ENCODE measurements at places on chromosomes 5 and 9.

- DNase-seq = no peak
These were observed 29.3 kb upstream of the TARS1 start for GRCh38 chr5:33411498-33411897.

DNA sequence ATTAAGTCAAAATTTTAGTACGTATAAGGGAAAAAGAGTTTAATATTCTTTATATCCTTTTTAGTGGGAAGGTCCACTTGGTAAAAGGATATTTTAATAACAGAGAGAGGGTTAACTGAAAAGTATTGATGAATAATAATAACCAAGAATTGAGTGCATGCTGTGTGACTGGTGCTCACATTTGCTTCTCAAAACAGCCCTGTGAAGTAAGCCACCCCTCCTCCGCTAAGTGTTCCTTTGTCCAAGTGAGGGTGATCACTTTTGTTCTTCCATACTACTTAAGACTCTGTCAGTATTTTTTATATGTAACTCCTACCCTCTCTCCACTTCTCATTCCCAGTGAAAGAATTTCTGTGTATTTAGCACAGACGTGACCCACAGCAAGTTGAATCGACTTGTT is 51.5 kb downstream of the SLC44A1 start:
- DNase-seq = no peak

DNA sequence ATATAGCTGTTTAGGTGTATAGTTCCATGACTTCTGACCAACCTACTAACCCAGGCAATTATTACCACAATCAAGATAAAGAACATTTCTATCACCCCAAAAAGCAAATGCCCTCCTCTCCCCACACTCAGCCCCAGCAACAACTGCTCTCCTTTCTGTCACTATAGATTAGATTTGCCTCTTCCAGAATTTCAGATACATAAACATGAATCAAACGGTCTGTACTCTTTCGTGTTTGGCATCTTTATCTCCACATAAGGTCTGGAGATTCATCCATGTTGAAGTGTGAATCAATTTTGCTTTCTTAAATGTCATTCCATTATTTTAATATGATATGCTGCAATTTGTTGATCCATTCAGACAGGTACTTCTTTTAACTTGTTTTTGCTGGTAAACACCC is 10.5 kb upstream of the GCNT1 start:
- DNase-seq = no peak

DNA sequence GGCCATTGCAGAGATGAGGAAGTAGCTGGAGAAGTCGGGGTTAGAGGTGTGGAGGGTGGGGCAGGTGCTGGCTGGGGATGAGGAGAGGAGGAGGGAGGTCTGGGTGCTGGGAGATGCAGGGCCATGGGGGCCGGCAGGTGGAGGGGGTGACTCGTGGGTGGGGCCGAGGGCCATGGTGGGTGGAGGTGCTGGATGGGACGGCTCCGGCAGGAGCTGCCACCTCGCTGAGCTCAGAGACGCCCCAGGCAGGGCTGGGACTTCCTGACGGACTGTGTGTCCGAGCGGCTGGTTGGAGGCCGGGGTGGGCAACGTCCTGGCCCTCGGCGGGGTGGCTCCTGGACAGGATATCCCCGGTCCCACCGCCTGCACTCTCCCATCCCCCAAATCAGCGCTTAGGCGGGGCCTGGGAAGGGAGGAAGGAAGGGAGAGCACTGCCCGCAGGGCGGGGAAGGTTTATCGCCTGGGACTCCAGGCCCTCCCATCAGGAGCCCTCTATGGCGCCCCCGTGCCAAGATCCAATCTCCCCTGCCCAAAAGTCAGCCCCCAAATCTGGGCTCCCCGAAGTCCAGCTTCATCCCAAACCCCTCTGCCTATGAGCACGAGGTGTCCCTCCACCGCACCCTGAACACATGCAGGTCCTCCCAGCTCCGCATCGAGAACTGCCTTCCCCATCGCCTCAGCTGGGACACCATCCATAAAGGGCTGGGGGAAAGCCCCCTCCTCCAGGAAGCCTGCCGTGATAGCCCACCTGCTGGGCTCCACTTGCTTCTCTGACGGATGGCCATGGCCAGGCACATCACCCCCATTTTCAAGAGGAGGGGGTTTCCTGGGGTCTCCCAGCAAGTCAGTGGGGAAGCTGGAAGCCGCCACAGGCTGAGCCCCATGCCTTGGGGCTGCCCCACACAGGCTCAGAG is 58.3 kb upstream of the NOTCH1 start:
- no peak for DNase-seq

GRCh38 chr5:124056991-124057723 is 545.2 kb downstream of the CSNK1G3 start:
- peak; percentile 98 for DNase-seq

Measured in Kasumi-1 (cell line).